ENCODE measurements at places on chromosomes 3 and 15. TPM values are rescaled to one million over a fixed set of nuclear protein-coding genes. Genes with fewer than 3 reads are reported as not detected.

DNA sequence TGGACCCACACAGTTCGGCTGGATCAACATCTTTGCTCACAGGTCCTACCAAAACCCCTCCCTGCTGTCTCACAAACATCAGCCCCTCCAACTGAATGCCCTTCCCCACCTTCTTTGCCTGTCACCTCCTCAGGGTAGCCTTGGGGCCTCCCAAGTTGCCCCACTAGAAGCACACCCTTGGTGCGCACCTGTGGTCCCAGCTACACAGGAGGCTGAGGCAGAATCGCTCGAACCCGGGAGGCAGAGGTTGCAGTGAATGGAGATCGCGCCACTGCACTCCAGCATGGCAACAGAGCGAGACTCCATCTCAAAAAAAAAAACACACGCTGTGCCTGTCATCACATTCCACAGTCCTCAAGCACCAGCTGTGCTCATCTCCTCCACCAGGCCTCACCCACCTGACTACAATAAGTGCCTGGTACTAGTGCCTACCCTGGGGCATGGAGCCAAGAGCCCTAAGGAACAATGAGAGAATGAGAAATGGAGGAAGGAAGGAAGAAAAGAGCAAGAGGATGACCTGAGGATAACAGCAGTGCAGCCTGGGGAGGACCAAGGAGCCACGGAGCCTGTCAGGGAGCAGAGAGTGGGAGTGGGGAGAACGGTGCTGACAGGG, 26.0 kb downstream of the RPN1 start:
- no peak for DNase-seq

DNA sequence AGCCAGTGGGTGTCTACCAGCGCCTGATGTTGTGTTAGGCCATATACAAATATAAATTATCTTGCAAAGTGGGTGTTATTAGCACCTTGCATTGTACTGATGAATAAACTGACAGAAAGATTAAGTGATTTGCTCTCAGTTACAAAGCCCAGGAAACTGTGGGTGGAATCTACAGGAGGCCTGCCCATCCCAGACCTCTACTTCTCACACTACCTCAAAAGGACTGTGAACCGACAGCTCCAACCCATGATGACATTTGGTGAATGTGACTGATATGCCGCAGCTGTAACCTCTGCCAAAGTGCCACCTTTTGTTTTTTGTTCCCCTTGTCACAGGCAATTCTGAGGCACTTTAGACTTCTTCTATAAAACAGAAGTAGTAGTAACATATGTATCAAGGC, 43.7 kb upstream of the KCNMB2 start:
- no peak for DNase-seq

DNA sequence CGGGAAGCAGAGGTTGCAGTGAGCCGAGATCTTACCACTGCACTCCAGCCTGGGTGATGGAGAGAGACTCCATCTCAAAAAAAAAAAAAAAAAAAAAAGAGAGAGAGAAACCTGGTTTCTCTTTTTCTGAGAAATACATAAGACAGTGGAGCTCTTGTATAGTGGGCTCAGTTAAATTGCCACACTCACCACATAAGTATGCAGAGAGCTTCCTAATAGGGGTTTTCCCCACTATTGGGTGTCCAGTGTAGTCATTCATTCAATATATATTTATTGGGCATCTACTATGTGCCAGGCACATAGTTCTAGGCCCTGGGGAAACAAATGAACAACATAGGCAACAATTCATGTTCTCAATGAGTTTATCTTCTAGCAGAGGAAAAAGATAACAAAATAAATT, 48.9 kb upstream of the FMN1 start:
- peak; percentile 17 for DNase-seq

GRCh38 chr15:43795197-43795596, 3.1 kb downstream of the SERF2 start:
- no peak for DNase-seq

DNA sequence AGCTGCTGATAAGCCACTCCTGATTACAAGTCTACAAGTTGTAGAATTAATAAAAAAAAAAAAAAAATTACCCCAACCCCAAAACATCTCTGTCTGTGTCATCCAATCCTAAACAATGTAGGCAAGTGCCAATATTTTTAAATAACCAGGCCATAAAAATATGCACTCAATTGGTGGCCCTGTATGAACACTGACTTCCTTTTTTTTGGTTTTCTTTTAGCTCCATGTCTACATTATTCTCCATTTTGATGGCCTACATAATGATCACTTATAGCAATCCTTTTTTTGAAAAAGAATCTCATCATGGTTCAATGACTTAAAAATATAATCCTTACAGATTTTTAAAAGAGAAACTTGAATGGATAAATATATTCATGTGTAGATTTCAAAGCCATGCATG, 72.1 kb downstream of the FOXP1 start:
- peak; percentile 8 for DNase-seq

DNA sequence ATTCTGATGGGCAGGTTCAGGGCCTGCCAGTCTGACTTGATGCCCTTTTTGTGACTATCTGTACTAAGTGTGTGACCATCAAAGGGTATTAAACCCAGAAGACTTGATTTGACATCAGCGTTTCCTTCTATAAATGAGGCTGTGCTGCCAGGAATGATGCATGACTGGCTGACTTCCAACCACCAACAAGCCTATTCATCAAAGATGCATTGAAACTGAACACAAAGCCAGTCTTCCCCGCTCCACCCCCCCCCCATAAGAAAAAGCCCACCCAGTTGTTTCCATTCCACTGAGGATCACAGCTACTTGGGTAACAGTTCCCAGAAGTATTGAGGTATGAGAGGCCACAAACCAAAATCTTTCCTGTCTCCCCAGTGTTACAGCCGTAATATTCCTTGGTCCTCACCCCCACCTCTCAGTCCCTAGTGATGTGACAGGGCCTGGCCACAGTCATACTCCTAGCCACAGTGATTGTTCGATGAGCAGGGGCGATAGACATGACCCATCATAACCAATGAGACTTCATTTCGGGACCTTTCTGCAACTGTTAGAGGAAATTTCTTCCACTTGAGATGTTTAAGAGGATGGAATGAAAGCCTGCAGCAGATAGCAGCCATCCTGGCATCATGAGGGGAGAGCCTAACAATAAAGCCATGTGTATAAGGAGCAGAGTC, 22.6 kb downstream of the SH3BP5 start:
- DNase-seq = peak; percentile 33

DNA sequence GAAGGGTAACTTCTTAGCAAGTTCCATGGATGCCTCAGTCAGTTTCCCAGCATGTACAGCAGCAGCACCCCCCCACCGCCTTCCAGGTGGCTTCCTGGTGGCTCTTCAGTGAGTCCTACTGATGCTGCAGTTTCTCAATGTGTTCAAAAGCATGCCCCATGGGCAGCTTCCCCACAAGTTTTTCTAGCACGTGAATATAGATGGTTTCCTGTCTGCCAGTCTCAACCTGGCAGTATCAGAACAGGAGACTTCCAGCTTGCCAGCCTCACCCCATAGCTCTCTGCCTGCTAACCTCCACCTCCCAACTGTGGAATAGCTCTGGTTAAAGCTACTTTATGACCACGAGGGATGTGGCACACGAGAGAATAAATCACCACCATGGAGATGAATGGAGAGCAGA, 188.3 kb upstream of the SLCO3A1 start:
- no peak for DNase-seq

- DNase-seq = peak; percentile 92
These were observed 33.6 kb downstream of the TMEM212 start for GRCh38 chr3:171876680-171877147.

- DNase-seq = no peak
These were observed 32.8 kb downstream of the PLSCR1 start for GRCh38 chr3:146511402-146512134.

GRCh38 chr15:42984493-42985034, 64.0 kb upstream of the TTBK2 start:
- peak; percentile 26 for DNase-seq

GRCh38 chr15:75720787-75721479, 8.3 kb upstream of the CSPG4 start:
- peak; percentile 45 for DNase-seq

DNA sequence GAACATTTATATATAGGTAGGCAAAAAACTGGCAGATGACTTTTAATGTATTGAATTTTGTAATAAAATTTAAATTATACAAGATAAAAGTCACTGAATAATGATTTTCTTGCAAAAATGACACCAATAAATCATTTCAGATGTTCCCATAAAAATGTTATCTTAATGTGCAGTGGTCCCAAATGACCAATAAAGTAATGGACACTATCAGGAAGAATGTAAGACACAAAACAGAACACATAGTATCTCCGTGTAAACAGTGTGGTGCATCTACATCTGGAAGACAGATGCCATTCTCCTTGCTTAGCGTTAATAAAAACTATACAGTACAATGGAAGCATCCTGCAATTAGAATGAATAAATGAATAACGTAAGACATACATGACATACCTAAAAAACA, 41.5 kb downstream of the FGF7 start:
- DNase-seq = no peak

- peak; percentile 9 for DNase-seq
These were observed 95.3 kb upstream of the ATP2B2 start for GRCh38 chr3:10600726-10601125.

DNA sequence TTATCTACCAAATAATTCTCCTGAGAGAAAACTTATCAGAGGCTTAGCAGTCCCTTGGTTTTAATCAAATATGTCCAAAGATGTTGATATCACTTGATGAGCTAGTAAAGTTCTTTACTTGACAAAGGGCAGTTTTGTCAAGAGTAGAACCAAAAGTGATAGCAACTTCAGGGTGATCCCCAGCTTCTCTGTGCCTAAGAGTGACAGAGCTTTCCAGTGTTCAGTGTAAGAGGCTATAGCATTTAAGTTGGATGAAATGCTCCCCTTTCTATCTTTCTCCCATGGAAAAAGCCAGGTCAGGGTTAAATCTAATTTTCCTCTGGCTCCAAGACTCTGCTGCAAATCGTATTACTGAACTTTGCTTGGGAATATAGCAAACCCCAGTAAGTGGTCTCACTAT, 120.8 kb downstream of the UNC13C start:
- DNase-seq = no peak

DNA sequence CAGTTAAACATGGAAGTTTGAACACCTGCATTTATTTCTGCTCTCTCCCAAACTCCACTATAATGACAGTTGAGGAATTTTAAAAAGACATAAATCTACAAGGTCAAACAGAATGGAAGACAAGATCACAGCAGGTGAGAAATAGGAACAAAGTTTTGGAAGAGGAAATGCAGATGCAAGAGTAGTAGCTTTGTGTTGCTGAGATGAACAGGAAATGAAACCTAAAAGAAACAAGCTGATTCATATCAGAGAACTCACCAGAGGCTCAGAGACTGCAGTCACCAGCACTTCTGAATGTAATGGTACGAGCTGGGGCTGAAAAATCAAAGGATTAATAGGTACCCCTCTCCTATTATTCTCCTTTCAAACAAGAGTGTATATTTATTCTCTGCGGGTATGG, 459.9 kb downstream of the RAP2B start:
- DNase-seq = no peak

DNA sequence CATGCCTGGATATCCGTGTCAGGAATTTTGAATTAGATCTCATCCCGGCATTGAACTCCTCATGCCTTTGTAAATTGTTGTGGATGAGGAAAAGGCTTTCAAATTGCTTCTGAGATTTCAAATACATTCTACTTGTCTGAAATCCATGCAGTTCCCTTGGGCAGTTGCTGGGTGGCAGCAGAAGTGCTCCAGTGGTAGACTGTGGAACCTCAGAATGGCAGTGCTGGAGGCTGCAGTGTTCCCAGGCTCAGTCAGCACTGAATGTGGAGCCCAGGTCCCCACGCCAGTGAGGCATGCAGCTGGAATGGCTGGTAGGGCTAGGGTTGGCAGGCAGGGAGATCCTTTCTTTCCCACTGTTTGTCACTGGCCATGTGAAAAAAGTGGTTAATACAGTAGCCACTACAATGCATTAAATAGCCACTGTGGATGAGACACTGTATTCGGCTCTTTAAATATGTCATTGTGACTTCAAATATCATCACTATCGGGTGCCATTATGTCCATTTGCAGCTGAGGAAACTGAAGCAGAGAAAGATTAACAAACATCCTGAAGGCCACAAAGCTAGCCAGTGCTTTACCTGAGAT, 98.6 kb downstream of the TPRG1 start:
- DNase-seq = peak; percentile 96

DNA sequence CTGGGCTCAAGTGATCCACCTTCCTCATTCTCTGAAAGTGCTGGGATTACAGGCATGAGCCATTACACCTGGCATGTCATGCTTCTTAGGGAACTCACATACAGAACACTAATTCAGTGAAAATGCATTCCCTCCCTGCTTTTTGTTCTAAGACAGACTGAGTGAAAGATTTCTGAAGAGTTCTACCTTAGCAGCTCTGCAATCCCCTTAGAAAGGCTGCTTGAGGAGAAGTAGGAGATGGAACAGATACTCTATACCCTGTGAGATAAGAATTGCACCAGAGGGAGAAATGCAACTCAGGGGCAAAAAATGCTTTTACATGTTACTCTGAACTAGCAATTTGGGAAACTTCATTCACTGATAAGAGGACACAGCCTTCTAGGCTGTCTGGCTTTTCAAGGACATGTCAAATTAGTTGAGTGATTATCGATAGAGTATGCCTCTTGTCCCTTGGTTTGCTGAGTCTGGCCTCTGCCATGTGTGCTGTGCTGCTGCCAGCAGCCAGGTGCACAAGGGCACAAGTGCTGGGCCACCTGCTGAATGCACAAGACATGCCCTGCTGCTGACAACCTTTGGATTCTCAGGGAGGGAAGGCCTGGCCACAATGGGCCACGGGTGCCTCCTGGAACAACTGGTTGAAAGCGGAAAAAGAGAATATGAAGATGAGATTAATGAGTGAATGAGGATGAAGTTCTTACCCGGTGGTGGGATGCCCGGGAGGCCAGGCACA, 17.8 kb downstream of the UQCC5 start:
- no peak for DNase-seq

- DNase-seq = peak; percentile 91
These were observed 90.4 kb downstream of the NAALADL2 start for GRCh38 chr3:174949523-174949922.

DNA sequence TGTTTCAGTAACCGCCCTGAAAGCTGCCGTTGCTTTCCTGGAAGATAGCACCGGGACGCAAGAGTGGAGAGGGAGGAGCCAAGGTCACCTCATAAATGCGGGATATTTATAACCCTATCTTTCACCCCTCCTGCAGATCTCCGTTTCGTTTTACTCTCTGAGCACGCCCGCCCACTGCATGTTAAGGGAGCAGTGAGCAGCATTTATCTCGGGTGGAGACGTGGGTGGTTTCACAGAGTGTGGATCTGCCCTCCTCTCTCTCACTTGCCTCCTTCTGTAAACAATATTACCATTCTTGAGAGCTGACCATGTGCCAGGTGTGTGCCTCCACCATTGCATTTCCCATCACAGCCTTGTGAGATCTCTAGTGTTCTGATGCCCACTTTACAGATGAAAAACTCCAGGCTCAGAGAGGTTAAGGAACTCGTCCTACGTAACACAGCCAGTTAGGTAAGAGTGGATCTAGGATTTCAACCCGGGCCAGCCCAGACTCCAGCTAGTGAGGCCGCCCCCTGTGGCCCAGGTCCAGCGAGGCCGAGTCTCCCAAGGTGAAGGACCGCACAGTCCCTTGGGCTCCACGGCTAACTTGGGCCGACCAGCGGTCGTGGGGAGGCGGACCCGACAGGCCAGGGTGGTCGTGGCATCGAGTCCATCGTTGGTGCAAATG, 16.9 kb upstream of the SEMA4B start:
- peak; percentile 74 for DNase-seq

Gene CCR3
- total RNA-seq = not detected

Gene EIF4E3
- total RNA-seq = 1.1 TPM

Gene SLC22A13
- total RNA-seq = 0.38 TPM

Gene KIF9
- 5.8 TPM for total RNA-seq
